Activated T-helper 2 cell treated with anti-CD3 and anti-CD28 coated beads, Interferon-gamma antibody, Interleukin-2, Interleukin-4, amounts not matched to agents 10 μg/mL and 5 μg/mL and 100 μg/mL, durations not matched to agents 14 hours and 24 hours and 36 hours (primary cell): ENCODE measurements at places on chromosomes 1 and 21. TPM values are rescaled to one million over a fixed set of nuclear protein-coding genes. Genes with fewer than 3 reads are reported as not detected.

The MPZ gene
- total RNA-seq, result 4.0 TPM in 2 replicates

The F13B gene
- not detected in 2 replicates for total RNA-seq

The VSIG8 gene
- total RNA-seq, result not detected in 2 replicates

The DCDC2B gene
- 0.14 TPM in 1 of 2 replicates, not detected in the other for total RNA-seq

The TNFSF18 gene
- not detected in 2 replicates for total RNA-seq

The KIF14 gene
- 13.8 and 14.9 TPM in 2 replicates for total RNA-seq

The C1orf198 gene
- total RNA-seq, result 8.9 and 9.1 TPM in 2 replicates

The ANKRD65 gene
- total RNA-seq, result not detected in 2 replicates

- no peak for DNase-seq
Measured at GRCh38 chr1:227824204-227824603, 8.7 kb downstream of the PRSS38 start.

DNA sequence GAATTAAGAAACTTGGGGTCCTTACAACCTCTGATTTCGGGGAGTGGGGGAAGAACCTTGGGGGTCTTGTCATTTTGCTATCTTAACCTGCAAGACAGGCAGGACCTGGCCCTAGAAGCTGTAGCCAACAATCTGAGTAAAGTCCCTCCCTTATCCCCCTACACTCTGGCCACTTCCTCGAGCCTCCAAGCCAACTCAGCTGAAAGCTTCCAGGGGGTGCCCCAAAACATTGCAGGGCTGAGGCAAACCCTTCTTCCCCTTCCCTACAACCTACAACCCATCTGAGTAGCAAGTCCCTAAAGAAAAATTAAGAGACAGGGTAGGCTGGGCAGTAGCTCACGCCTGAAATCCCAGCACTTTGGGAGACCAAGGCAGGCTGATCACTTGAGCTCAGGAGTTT lies 5.0 kb downstream of the CERS2 start:
- DNase-seq, result no peak

GRCh38 chr1:14375226-14375625 lies 223.3 kb upstream of the KAZN start:
- DNase-seq, result no peak

GRCh38 chr1:151993084-151993733 lies 450 bp downstream of the S100A10 start:
- DNase-seq, result peak; percentile 39

DNA sequence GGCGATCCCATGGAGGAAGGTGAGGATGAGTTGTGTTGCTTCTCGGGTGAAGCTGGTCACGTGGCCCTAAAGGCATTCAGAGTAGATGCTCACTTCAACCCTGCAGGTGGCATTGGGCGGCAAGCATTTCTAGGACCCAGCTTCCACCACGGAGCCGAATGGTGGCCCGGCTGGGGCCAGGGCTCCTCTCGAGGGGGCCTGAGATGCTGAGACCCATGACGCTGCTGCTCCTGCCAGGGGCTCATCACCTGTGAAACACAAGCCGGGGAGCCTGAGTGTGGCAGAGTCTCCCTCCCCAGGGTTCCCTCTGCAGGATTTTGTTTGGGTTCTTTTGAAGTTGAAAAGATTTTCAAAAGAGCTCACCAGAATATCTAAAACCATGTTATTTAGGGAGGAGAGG lies 41.2 kb downstream of the ABCG1 start:
- DNase-seq, result no peak

GRCh38 chr1:157095091-157095490 lies 4.5 kb downstream of the ETV3L start:
- DNase-seq, result no peak

GRCh38 chr1:204929487-204930154 lies 59.0 kb downstream of the NFASC start:
- no peak for DNase-seq

DNA sequence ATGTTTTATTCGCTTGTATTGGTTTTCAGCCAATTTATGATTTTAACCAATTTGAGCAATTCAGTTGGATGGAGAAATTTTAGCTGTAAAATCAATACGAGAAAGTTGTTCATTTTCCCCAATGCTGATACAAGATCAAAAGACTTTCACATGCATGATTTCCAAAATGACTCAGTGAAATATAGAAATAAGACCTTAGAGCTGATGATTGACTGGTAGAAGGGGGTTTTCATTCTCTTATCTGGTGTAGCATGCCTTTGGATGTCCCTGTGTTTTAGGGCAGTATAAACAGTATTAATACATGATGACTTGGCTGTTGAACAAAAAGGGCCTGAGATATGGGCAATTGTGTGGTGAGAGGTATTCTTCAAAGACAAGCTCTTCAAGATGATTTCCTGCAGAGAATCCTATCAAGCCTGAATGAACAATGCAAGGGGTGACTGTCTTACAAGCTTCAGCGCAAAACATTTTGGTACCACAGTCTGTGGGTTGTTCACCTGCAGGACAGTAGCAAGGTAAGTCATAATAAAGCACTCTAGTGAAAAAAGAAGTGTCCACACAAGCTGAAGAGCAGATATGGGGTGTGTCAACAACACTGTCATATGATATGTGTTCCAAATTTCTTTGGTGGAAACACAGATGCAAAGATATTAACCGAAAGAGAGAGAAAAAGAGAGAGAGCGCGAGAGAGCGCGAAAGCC lies 156.2 kb downstream of the TNFSF18 start:
- DNase-seq, result no peak

- DNase-seq, result no peak
Measured at GRCh38 chr1:19643121-19643520, 990 bp upstream of the NBL1 start.

- no peak for DNase-seq
Measured at GRCh38 chr1:51058858-51059257, 43.2 kb upstream of the C1orf185 start.

GRCh38 chr1:23325393-23325792 lies 18.7 kb downstream of the HNRNPR start:
- no peak for DNase-seq

GRCh38 chr1:174414203-174414602 lies 33.6 kb upstream of the GPR52 start:
- no peak for DNase-seq

DNA sequence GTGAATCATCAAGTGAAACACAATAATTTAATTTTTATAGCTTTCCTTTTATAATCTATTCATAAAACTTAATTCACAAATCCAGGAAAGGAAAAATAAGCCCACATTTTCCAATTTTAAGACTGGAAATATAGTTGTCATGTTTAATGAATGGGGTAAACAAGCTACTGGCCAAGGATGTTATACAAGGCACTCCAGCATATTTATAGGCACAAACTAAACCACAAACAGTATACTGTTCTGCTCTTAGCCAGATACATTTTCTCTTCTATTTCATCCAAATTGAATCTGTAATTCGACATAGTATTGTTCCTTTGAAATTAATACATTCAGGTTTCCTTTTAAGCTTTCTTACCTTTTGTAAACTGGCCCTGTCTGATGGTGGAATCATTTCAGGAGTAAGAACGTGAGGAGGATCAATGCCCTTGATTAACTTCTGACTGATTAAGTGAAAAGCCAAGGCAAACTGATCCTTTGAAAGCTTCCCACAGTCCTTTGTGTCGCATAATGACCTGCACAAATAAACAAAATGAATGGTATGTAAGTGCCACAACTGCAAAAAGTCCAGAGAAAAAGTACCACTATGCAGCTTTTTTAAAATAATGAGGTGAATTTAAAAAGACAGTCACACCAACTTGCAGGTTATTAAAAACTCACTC lies 74.4 kb downstream of the EPS15 start:
- DNase-seq, result no peak

GRCh38 chr1:3658231-3658615 lies 5.9 kb downstream of the TP73 start:
- no peak for DNase-seq

DNA sequence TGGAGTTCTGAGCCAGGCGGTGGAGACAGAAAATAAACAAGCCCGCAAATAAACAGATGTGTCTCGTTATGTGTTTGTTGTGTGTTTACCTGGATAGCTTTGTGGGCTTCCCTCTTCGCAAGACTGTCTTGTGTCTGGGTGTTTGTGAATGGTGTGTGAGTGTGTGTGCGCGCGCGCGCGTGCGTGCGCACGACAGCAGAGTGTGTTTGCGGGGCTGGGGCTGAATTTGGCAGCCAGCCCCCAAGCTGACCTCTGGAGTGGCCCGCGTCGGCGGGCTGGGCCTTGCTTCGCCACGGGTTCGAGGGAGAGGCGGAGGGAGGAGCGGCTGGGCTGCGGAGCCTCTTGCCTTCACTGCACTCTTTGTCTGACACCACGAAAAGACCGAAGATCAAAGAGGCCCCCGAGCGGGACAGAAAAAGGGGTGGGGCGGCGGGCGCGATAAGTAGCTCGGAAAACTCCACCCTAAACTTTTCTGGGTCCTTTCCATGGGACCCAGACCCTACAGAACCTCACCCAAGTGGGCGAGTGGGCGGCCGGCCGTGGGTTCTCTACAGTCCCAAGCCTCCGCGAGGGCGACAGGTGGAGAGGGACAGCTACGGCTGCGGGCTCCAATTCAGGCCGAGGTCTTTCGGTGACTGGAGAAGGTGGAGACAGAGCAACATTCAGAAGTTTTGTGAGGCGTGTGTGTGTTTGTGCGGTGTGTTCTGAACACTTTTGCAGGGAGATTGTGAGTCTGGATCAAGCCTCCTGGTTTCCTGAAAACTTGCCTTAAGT lies 14.5 kb downstream of the PAX7 start:
- no peak for DNase-seq

GRCh38 chr1:166064313-166064926 lies 102.4 kb downstream of the FAM78B start:
- no peak for DNase-seq

GRCh38 chr1:29746076-29746665 lies 509.8 kb downstream of the PTPRU start:
- no peak for DNase-seq

DNA sequence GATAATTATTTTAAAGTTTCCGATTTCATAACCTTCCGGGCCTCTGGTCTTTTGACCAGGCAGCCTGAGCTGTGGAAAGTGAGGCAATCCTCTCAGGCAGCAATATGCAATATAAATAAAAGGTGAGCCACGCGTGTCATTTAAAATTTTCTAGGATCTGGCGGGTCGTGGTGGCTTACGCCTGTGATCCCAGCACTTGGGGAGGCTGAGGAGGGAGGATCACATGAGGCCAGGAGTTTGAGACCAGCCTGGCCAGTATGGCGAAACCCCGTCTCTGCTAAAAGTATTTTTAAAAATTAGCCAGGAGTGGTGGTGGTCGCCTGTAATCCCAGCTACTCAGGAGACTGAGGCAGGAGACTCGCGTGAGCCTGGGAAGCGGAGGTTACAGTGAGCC lies 546 bp upstream of the ZNF695 start:
- no peak for DNase-seq

- DNase-seq, result no peak
Measured at GRCh38 chr1:90717356-90717664, 208 bp upstream of the BARHL2 start.

DNA sequence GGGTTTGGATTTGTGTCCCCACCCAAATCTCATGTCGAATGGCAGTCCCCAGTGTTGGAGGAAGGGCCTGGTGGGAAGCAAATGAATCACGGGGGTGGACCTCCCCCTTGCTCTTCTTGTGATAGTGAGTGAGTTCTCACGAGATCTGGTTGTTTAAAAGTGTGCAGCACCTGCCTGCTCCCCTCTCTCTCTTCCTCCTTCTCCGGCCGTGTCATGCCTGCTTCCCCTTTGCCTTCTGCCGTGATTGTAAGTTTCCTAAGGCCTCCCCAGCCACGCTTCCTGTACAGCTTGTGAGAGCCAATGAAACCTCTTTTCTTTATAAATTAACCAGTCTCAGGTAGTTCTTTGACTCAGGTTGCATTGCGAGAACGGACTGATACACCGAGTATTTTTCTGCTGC lies 15.9 kb downstream of the CLDN14 start:
- DNase-seq, result no peak

DNA sequence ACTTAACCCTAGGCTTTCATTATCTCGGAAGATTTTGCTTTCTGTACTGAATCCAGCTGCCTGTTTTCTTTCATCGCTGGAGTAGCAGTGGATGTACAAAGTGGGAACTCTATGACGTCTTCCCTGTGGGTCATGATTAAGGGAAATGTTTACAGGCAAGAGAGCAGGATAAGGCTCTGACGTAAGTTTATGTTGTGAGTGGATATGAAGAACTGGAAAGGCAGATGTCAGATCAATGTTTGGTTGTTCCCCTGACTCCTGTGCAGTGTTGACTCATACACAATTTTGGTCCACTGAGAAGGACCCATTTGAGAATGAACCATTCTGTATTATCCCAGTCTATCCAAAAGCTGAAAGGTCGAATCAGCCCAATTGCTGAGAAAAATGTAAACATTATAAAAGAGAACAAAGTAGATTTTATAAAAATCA lies 292.4 kb downstream of the GRIK1 start:
- no peak for DNase-seq

DNA sequence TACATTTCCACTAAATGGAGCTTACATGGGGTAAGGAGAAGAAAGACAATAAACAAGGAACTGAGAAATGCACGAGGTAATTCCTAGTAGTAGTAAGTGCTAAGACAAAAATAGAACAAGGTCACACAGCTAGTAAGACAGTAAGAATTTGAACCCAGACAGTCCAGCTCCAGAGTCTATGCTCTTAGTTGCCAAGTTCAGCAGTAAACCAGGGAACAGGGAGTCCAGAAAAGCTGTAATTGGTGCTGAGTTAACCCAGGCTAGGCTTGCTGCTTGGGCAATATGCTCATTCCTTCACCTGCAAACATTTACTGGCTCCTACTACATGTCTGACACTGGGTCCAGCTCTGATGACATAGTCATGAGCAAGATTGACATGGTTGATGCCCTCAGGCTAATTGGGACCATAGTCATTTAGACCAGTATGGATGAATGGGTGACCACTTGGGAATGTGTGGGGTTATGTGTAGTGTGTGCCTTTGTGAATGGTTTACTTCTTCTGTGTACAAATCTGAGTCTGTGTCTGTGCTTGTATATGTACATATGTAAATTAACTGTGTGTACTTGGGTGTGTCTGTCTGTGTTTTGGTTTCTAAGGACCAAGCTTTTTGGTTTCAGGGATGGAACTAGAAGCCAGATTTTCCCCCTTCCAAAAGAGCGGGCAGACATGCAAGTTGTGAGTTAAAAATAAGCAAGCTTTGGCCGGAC lies 2.0 kb downstream of the GPX7 start:
- DNase-seq, result no peak

GRCh38 chr1:173302366-173302765 lies 95.2 kb upstream of the TNFSF4 start:
- DNase-seq, result no peak
